ENCODE measurements at places on chromosomes 3 and 15.
A peak's percentile ranks its signal among the peaks of the same experiment; 100 is the strongest.

DNA sequence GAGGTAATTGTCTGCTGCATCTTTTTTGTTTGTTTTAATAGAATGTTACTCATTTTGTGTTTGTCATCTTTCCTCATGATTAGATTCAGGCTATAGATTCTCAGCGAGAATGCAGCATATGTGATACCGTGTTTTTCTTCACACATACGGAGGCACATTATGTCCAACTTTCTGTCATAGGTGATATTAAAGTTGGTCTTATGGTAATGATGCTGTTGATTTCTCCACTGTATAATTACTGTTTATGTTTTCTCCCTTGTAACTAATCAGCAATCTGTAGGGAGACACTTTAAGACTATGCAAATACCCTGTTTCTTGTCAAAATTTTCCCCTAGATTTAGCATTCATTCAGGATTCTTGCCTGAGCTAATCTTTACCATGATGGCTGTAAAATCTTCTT is 87.6 kb downstream of the CLDN1 start:
- no peak for DNase-seq

GRCh38 chr3:195905970-195906864 is 2.1 kb downstream of the TNK2 start:
- no peak for DNase-seq

GRCh38 chr3:97764407-97765238 is at the start of gene ARL6:
TSS of gene ARL6 (plus strand) at chr3:97764758. CDS start at chr3:97768108, 3,350 bp downstream.
- DNase-seq, result peak; percentile 22

DNA sequence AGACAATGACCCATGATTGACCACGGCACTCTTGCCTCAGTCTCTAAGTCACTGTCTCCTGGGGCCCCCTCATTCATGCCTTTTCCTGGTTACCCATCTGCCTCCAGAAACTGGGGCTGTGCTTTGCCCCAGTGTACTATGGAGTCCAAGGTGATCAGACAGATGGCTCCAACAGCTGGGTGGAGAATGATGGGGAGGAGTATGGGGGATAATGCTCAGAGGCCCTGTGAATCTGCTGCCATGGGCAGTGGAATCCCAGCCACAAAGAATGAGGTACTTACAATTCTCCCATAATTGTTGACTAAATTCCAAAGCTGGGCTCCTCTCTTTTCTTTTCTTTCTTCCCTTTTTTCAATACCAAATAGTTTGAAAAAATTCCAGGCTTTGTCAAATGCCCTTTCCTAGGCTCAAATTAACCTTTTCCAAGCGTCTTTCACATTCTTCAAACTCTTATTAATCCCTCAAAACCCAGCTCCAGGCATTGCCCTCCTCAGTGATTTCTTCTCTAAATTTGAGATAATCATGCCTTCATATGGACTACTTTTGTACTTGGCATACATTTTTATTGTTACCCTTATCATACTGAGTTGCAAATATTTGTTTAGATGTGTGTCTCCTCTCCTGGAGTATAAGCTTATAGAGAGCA is 148.5 kb upstream of the ICE2 start:
- DNase-seq, result no peak

DNA sequence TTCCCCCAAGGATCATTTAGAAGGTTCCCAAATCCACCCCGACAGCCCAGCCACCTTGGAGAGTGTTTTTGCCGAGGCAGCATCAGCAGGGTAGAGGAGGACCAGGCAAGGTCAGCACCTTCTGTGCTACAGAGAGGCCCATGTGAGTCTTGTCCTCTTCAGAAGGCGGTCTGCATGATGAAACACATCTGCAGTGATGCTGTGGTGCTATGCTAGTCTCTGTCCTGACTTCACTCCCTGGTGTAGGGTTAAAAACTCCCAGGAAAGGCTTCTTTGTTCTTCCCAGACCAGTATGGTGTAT is 87.9 kb downstream of the ITPR1 start:
- no peak for DNase-seq

GRCh38 chr3:30204126-30204525 is 402.3 kb upstream of the TGFBR2 start:
- DNase-seq, result no peak

DNA sequence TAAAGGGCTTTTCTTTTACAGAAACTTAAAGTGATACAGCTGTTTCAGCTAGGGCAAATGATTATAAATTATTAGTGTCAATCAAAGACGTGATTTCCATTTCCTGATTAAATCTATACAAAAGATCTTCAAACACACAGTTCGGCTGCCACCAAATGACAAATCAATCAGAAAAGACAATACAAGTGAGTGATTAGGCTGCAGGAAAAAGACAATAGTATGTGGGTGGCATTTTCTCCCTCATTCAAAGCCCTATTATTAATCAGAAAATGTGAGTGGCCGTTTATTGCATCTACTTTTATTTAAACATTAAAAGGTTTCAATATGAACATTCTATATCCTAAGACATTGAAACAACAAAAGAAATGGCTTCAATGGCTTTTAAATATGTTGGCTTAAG is 895.6 kb upstream of the ROBO1 start:
- no peak for DNase-seq

DNA sequence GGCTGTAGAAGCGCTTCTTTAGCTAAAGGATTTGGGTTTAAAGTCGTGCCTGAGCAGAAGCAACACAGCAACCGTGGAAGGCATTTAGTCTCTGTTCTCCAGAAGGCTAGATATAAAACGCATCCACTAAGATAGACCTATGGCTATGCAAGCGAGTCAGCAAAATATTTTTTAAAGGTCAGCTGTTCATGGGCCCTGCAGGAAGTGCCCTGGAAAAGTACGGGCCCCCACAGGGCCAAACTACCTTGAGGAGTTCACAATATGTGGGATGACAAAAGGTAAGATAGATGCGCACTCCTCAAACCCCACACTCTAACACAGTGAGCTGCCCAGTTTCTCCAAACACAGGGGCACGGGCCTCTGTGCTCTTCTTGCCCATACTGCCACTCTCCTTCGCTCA is 261.6 kb downstream of the VPS13C start:
- no peak for DNase-seq

GRCh38 chr3:55826731-55827496 is 339.8 kb upstream of the WNT5A start:
- no peak for DNase-seq

- DNase-seq, result no peak
These were observed 9.0 kb upstream of the TSC22D2 start for GRCh38 chr3:150399060-150399459.

DNA sequence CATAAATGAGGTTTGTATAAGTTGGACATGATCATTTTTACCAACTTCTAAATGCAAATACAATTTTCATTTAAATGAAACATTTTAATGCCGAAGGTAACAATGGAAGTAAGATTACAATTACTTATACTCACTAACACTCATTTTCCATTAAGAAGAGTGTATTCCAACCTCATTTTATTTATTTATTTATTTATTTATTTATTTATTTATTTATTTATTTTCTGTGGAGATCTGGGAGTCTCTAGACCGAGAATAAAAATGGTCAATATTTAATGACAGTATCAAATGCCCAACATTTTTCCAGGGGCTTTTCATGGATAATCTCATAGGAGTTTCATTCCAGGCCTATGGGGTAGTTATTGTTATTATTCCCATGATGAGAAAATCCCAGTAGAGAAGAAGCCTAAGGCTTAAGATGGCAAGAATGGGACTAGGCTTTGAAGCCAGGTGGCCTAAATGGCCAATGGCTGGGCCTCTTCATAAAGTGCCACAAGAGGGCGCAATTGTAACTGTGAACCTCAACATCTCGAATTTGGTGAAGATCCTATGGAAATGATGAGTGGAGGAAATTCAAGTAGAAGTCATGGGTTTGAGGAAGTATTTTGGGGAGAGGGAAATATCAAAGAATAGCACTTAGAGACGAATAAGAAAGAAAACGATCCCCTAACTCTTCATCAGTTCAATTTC is 21.3 kb downstream of the VGLL3 start:
- DNase-seq, result no peak

DNA sequence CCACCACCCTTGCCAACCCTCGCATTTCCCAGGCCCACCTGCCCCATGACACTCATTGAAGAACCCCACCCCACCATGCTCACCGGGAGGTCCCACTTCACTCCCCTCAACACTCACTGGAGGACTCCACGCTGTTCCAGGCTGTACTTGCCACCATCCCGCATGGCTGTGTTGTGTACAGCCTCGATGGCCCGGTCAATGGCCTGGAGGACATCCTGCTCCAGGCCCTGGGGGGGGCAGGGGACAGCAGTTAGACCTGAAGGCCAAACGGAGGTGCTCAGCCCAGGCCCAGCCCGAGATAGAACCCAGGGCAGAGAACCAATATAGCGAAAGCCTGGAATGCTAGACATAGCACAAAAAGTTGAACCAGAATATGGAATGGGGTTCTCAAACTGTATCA is 2.9 kb downstream of the NCKIPSD start:
- DNase-seq, result no peak

- DNase-seq, result no peak
These were observed 8.8 kb upstream of the MINDY2 start for GRCh38 chr15:58762285-58762684.

DNA sequence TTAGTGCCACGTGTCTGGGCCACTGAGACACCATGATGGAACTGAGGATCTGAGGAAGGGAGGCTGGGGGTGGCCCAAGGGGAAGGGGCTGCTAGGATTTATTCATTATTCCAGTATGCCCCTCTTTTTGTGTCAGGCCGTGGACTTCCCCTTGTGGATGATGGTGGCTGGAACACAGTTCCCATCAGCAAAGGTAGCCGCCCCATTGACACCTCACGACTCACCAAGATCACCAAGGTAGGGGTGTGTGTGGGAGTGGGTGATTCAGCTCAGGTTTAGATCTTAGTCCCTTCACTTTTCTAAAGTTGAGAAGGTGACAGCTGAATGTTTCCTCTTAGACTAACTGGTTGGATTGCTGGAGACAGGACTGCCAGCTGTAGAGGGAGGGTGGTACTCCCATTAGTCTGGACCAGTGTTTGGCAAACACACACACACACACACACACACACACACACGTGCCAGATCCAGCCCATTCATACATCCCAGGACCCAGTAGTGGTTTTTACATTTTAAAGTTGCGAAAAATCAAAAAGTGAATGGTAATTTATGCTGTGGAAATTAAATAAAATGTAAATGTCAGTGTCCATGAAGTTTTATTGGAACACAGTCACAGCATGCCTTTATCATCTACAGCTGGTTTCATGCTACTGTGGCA is 11.4 kb downstream of the EIF4G1 start:
- DNase-seq, result no peak

- no peak for DNase-seq
These were observed 11.7 kb upstream of the ATG7 start for GRCh38 chr3:11260460-11260859.

DNA sequence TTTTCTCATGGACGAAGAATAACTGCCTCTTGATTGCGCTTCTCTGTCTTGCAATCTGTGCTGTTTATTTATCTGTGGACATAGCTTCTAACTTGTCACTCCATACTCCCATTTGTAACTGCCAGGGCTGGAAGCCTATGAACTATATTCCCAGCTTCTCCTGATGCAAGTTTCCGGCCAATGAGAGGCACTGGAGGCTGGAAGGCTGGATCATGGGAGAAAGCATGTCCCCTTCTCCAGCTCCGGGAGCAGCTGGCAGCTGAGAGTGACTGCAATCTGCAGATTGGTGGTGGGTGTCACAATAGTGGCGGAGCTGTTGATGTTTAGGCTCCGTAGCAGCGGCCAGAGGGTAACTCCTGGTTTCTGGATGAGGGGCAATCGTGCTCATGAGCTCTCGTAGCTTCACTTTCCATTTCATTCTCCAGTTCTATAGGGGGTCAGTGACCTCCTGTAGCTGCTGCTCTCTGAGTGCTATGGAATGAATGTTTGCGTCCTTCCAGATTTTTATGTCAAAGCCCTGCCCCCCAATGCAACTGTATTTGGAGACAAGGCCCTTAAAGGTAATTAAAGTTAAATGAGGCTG is 35.7 kb upstream of the PCSK6 start:
- DNase-seq, result no peak

DNA sequence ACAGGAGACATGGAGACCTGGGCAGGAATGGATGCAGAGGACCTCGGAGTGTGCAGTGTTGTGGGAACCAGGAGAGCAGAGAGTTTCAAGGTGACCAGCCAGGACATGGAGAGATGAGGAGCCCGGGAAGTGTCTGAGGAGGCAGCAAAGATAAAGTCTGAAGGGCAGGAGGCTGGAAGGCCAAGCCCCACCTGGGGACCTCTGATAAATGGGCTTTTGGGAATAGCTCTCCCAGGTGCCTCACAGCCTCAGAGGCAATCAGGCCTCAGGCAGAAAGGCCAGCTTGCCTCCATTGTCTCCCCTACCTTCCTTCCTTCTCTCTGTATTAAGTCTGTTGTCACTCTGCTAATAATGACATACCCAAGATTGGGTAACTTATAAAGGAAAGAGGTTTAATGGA is 97.5 kb upstream of the TPM1 start:
- DNase-seq, result no peak

Data from activated gamma-delta T cell (primary cell).